ENCODE measurements at places on chromosomes 2 and 18. TPM values are rescaled to one million over a fixed set of nuclear protein-coding genes. Genes with fewer than 3 reads are reported as not detected.

The TRIM43 gene
- polyA plus RNA-seq, result not detected

The ERBB4 gene
- polyA plus RNA-seq, result 0.25 TPM

The LAMA1 gene
- polyA plus RNA-seq, result 0.34 TPM

The HPCAL1 gene
- polyA plus RNA-seq, result 30.0 TPM

The ANKRD44 gene
- 1.3 TPM for polyA plus RNA-seq

The KLHL30 gene
- 2.5 TPM for polyA plus RNA-seq

The PTPRM gene
- 88.9 TPM for polyA plus RNA-seq

The RNMT gene
- 7.7 TPM for polyA plus RNA-seq

The KLHL41 gene
- 0.45 TPM for polyA plus RNA-seq

The IL1RL1 gene
- polyA plus RNA-seq, result 2.1 TPM

The FMNL2 gene
- 5.0 TPM for polyA plus RNA-seq

The TRAK2 gene
- 66.6 TPM for polyA plus RNA-seq

The GKN1 gene
- 2,134 TPM for polyA plus RNA-seq

The TCF23 gene
- 0.18 TPM for polyA plus RNA-seq

The NT5DC4 gene
- polyA plus RNA-seq, result not detected

The TMEM200C gene
- polyA plus RNA-seq, result 0.01 TPM

The BOLL gene
- not detected for polyA plus RNA-seq

The CNNM3 gene
- polyA plus RNA-seq, result 8.3 TPM

The COL4A3 gene
- 0.24 TPM for polyA plus RNA-seq

The HTR2B gene
- 0.12 TPM for polyA plus RNA-seq

The SULT1C4 gene
- 3.3 TPM for polyA plus RNA-seq

The NAT8 gene
- polyA plus RNA-seq, result not detected

The AGXT gene
- polyA plus RNA-seq, result 0.34 TPM

The FAM124B gene
- polyA plus RNA-seq, result 0.48 TPM

The DSC1 gene
- not detected for polyA plus RNA-seq

The XDH gene
- polyA plus RNA-seq, result 0.10 TPM

The RAB6D gene
- not detected for polyA plus RNA-seq

The TRABD2A gene
- 0.78 TPM for polyA plus RNA-seq

The PGAP1 gene
- 2.2 TPM for polyA plus RNA-seq

The REEP1 gene
- 2.2 TPM for polyA plus RNA-seq

The PMAIP1 gene
- 1.4 TPM for polyA plus RNA-seq

The PARD3B gene
- polyA plus RNA-seq, result 13.6 TPM

The ZSWIM2 gene
- 0.34 TPM for polyA plus RNA-seq

The TEKT4 gene
- polyA plus RNA-seq, result not detected

The RAX gene
- polyA plus RNA-seq, result not detected

The GPR35 gene
- polyA plus RNA-seq, result 2.3 TPM

The GALNT3 gene
- polyA plus RNA-seq, result 14.9 TPM

The MPP4 gene
- polyA plus RNA-seq, result 0.15 TPM

The SPP2 gene
- polyA plus RNA-seq, result not detected

The PRKAG3 gene
- 0.06 TPM for polyA plus RNA-seq

The HOXD4 gene
- 2.5 TPM for polyA plus RNA-seq

The GRHL1 gene
- polyA plus RNA-seq, result 0.64 TPM

The SGPP2 gene
- 1.6 TPM for polyA plus RNA-seq

The ICA1L gene
- 1.4 TPM for polyA plus RNA-seq

The IL36RN gene
- not detected for polyA plus RNA-seq

The IL36B gene
- not detected for polyA plus RNA-seq

The KYNU gene
- polyA plus RNA-seq, result 0.30 TPM

The C2orf80 gene
- polyA plus RNA-seq, result not detected

The CCDC74B gene
- polyA plus RNA-seq, result 0.94 TPM

The ALPG gene
- not detected for polyA plus RNA-seq

The ARHGAP28 gene
- polyA plus RNA-seq, result 2.5 TPM

The IL18R1 gene
- polyA plus RNA-seq, result 1.2 TPM

The PDE11A gene
- 0.11 TPM for polyA plus RNA-seq

The SLC4A3 gene
- 2.7 TPM for polyA plus RNA-seq

The GPAT2 gene
- polyA plus RNA-seq, result 2.5 TPM

The LYG2 gene
- polyA plus RNA-seq, result not detected

The ZNF236 gene
- 3.6 TPM for polyA plus RNA-seq

All from adipose tissue (tissue), 3 donors.